ENCODE measurements at places on chromosomes 6 and 20. TPM values are rescaled to one million over a fixed set of nuclear protein-coding genes. Genes with fewer than 3 reads are reported as not detected.

DNA sequence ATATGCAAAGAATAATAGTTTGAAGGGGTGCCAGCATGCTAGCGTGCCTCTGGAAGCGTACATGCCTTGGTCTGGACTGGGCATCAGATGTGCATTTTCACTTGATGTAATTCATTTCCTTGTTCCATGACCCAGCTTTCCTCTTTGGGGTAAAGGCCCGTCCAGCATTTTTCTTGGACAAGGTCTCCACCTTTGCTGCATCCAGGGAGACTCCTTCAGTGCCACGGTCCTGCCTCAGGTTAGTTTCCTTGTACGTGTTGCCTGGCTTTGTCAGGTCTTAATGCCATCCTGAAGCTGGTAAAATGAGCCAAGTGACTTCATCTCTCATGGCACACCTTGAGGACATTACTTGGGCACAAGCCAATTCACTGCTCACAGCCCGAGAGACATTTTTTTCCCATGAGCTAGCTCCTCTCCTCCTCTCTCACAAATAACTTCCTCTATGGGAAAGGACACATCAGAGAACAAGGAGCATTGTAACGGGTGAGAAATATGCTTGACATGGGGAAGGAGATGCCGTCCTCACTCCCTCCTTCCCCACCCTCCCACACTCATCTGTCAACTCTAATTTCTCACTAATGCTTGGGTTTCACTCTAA, 23.9 kb downstream of the EDN1 start:
- DNase-seq, result no peak

- DNase-seq, result no peak
Observed at GRCh38 chr6:151652325-151652724, 155.2 kb upstream of the ESR1 start.

DNA sequence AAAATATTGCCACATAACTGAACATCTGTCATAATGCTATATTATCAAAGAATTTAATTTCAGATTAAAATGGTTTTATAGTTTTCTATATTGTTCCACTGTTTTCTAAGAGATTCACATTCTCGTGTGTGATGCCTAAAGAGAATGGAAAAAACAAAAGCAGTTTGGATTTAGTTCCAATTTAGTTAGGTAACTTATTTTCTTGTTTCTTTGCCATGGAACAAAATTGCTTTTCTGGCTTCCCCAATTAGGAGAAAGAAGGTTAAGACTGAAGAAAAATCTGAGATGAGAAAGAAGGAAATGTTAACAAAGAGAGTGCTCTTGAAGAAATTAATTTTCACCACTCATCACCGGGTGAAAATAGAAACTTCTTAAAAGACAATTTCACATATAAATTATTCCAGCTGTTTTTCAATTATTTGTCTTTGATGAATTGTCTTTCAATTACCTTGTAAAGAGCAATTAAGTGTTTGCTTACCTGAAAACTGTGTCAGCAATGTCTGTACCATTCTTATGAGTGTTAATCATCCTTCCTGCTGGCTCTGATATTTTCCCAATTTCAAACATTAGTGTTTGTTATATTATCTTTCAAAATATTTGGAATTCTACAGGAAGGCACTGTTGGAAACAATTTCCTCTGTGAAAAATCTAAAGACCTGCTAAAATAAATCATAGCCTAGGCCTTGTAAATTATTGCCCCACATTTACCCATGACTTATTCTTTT, 19.5 kb downstream of the PHACTR2 start:
- DNase-seq, result no peak

GRCh38 chr6:137353346-137353745, 134.2 kb upstream of the IFNGR1 start:
- peak; percentile 6 for DNase-seq

MROH8 gene
- total RNA-seq, result 2.0 TPM

GRCh38 chr6:112210852-112211251, 43.5 kb downstream of the LAMA4 start:
- no peak for DNase-seq

All from A673 (cell line).